ENCODE measurements at places on chromosomes 1 and 21.

DNA sequence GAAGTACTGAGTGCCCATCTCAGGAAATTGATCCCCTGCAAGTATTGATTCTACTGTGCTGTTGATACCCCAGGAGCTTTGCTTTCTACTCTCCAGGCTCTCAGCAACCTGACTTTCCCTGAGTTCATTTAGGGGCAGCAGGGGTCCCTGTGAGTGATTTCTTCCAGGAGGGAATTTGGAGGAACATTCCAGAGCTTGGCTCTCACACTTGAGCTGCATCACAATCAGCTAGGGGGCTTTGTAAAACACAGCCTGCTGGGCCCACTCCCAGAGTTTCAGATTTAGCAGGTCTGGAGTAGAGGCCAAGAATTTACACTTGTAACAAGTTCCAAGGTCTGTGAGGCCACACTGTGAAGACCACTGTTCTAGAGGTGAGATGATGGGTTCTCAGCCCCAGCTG, 16.1 kb upstream of the ACTL8 start:
- DNase-seq, result no peak

- DNase-seq, result no peak
Observed at GRCh38 chr1:63835128-63835527, 61.3 kb downstream of the ROR1 start.

DNA sequence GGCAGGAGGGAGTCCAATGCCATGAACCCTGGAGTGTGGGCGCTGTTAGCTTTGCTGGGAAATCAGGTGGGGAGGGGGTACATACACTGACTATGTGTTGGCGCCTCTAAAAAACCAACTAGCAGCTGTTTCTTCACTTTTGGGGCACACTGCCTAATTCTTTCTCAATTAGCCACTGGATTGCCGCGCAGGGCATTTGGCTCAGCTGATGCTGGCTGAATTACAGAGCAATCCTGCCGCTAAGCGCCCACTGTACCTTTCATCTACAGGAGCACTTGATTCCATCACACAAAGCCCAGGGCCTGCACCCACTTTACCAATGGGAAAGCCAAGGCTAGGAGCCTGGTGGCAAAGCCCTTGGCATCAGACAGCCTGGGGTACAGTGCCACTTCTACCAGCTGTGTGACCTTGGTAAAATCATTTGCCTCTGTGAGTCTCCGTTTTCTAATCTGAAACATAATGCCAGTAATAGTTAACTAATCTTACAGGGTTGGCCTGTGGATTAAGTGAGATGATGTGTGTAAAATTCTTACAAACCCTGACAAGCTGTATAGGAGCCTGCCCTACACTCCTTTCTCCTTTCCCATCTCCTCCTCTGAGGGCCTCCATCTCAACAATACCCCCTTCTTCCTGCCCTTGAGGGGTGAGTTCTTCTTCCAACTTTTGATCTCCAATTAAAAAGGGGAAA, 59.0 kb downstream of the UBE2T start:
- DNase-seq, result no peak

GRCh38 chr1:174074757-174075156, 52.6 kb upstream of the RC3H1 start:
- no peak for DNase-seq

DNA sequence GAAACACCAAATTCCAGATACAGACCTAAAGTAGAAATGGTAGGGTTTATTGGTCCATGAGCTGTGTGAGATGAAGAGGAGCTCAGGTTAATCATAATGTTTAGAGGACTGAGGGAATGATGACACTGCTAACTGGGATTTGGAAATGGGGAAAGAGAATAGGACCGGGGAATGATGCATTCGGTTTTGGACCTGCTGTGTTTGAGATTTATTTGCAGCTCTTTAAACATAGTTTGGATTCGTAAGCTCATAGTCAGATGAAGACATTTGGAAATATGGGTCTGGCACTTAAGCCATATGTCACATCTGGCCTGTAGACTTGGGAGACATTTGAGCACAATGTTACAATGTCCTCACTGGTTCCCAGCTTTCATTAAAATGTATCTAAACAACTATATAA, 127.9 kb upstream of the DUSP10 start:
- no peak for DNase-seq

GRCh38 chr1:6048179-6048867, 2.6 kb downstream of the KCNAB2 start:
- DNase-seq, result no peak
